ENCODE measurements at places on chromosomes 7 and 10. TPM values are rescaled to one million over a fixed set of nuclear protein-coding genes. Genes with fewer than 3 reads are reported as not detected.
A peak's percentile ranks its signal among the peaks of the same experiment; 100 is the strongest.

DNA sequence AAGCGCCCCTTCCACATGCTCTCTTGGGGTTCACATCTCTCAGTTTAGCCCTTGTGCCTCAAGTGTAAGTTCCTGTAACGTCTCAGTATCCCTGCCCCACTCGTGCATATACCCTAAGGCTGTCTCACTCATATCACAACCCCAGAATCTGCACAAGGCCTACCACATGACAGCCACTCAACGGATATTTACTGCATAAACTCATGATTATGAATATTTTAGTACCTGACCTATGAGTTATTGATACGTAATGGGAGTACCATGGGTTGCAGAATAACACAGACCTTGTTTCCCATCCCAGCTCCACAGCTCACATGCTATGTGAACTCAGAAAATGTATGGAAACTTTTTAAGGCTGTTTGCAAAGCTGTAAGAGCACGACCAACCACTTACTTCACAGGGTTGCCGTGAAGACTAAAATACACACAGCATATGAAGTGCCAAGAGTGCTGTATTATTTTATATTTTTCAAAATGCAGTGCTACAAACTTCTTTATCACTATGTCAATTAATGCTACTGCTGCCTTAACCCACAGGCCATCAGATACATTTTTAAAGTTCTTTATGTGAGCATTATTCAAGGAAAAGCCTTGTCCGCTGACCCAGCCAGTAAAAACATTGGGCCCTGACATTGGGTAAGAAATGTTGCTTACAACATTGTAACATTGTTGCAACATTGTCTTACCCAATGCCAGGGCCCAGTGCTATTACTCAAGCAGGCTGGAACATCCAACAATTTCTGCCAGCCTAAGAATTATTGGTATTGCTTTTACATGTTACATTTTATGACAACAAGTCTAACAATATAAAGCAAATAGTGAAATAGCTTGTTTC lies 97.2 kb downstream of the JAZF1 start:
- no peak overlapping the region for H3K4me3 ChIP-seq
- no peaks in the 10 kb centered on the region for H3K27me3 ChIP-seq
- no peaks in the 10 kb centered on the region for H3K4me1 ChIP-seq
- DNase-seq = no peak
- H3K36me3 ChIP-seq = no peaks in the 10 kb centered on the region

GRCh38 chr7:18831943-18832342 lies 285.5 kb downstream of the TWIST1 start:
- no peaks in the 10 kb centered on the region for H3K27me3 ChIP-seq
- no peaks in the 10 kb centered on the region for H3K4me1 ChIP-seq
- no peaks in the 10 kb centered on the region for H3K36me3 ChIP-seq
- H3K27ac ChIP-seq = no peak overlapping the region

GRCh38 chr7:135109562-135109961 lies 38.3 kb upstream of the TMEM140 start:
- no peaks in the 10 kb centered on the region for H3K4me1 ChIP-seq
- peaks cover 4% of the 10 kb centered on the region for H3K36me3 ChIP-seq
- H3K27ac ChIP-seq = no peak overlapping the region
- no peak for DNase-seq
- H3K4me3 ChIP-seq = no peak overlapping the region
- no peaks in the 10 kb centered on the region for H3K27me3 ChIP-seq

DNA sequence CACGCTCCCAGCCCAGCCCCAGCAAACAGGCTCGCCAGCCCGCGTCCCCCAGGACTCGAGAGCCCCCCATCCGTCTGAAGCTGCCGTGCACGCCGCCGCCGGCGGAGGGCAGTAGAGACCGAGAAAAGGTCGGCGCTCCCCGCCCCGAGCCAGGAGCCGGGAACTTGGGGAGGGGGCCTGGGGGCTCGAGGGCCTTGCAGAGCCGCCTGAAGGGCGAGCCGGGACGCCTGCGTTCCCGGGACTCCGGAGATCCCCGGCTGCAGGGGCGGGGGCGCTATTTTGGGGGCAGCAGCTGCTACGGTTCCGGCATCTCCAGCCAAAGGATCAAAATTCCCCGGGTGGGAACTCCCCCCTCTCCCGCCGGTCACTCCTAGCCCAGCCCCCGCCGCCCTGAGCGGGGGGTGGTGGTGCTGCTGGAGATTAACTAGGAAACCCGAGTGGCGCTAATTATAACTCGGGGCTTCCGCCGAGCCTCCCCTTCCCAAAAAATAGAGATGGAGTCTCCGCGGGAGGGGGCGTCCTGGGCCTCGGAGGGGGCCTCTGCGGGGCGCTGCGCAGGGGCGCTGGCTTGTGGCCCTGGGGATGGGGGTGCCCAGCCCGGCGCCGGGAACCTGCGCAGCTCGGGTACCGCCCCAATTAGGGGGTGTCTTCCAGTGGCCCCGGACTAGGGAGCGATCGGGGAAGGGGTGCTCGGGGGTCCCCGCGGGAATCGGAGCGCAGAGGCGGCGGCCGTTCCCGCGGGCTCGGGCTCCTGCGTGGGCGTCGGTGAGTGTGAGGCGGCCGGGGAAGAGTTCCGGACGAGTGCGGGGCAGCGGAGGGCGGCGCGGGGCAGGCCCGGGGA lies 608 bp downstream of the ACHE start:
- H3K27me3 ChIP-seq = peaks cover 32% of the 10 kb centered on the region
- H3K4me3 ChIP-seq = no peak overlapping the region
- no peak overlapping the region for H3K27ac ChIP-seq
- DNase-seq = peak; percentile 69
- H3K36me3 ChIP-seq = no peaks in the 10 kb centered on the region

Gene FBXL13
- 0.83 TPM for total RNA-seq

DNA sequence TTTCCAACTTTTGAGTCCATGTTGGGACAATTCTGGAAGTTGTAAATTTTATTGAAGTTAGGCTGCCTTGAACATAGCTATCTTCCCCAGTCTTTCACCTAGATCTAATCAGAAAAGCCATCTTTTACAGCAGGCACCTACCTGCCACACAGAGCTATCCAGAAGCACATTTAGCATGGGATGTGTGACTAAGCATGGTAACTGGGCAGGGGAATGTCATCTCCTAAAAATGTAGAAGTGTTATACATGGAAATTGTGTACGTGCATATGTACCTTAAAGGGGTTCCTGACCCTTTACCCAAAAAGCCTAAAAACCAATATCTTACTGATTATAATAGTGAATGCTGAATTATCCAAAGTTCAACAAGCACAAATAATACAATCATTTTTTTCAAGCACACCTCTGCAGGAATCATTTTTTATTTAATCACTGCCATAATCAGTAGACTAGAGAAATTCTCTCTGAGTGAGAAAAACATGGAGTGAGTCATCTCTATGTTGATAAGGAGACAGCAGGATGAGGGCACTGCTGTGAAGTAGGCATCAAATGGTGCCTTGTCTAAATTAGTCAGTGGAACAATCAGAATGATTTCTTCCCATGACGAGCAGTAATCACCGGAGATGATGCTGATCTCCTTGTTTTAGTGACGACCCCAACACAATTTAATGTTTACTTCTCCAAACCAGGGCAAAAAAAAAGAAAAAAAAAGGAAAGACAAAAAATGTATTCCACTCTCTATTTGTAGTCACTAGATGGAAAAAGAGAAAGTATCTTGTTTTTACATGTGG lies 75.9 kb downstream of the SORBS1 start:
- H3K27ac ChIP-seq = peak overlapping the region; percentile 80
- peak; percentile 14 for DNase-seq
- H3K4me3 ChIP-seq = no peak overlapping the region
- no peaks in the 10 kb centered on the region for H3K27me3 ChIP-seq

DNA sequence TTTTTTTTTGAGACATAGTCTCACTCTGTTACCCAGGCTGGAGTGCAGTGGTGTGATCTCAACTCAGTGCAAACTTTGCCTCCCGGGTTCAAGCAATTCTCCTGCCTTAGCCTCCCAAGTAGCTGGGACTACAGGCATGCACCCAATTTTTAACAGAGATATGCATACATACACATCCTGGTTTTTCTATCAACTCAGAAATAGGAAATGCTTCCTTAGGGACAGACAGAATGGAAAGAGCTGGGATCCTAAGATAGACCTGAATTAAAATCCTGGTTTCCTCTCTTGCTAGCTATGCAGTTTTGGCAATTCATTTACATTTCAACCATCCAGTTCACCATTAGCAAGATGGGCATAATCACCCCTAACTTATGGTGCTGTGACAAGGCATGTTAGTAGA lies 347.5 kb downstream of the GPAM start:
- H3K4me3 ChIP-seq = no peak overlapping the region
- no peak overlapping the region for H3K27ac ChIP-seq
- H3K27me3 ChIP-seq = no peaks in the 10 kb centered on the region
- no peaks in the 10 kb centered on the region for H3K36me3 ChIP-seq
- no peak for DNase-seq

DNA sequence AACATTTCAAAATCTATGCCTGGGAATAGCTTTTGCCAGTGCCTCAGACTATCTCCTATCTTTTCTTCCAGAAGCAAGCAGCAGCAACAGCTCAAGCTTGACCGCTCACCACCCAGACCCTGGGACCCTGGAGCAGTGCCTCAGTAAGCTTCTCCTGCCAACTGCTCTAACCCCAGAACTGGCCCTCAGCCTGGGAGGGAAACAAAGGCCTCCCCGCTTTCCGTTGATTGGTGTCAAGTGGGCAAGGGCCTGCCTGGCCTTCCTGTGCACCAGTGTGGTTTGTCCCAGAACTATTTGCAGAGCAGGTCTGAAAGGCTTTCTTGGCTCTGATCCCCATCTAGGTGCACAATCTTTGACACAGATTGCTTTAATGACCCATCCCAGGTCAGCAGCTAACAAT lies 3.3 kb upstream of the ATP6V0A4 start:
- H3K36me3 ChIP-seq = no peaks in the 10 kb centered on the region
- no peak overlapping the region for H3K27ac ChIP-seq
- peaks cover 2% of the 10 kb centered on the region for H3K27me3 ChIP-seq
- no peak for DNase-seq
- peaks cover 6% of the 10 kb centered on the region for H3K4me1 ChIP-seq

DNA sequence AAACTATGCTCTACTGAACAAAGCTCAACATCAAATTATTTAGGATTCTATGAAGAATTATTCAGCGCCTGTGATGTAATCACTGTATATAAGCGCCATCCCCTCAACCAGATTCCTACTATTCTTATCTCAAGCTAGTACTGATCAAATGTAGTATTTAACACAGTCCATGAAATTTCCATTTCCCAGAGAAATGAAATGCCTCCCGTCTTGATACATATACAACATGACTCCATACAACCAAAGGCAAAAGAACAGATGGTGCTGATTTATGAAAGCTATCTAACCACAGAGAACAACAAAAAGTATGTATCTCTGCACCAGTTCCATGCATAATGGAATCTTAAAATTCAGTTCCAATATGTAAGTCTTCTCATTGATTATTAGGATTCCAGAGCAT lies 406.1 kb downstream of the PARD3 start:
- no peaks in the 10 kb centered on the region for H3K27me3 ChIP-seq
- no peaks in the 10 kb centered on the region for H3K36me3 ChIP-seq
- DNase-seq = no peak
- no peak overlapping the region for H3K27ac ChIP-seq

Gene HSPA12A
- 0.74 TPM for total RNA-seq

DNA sequence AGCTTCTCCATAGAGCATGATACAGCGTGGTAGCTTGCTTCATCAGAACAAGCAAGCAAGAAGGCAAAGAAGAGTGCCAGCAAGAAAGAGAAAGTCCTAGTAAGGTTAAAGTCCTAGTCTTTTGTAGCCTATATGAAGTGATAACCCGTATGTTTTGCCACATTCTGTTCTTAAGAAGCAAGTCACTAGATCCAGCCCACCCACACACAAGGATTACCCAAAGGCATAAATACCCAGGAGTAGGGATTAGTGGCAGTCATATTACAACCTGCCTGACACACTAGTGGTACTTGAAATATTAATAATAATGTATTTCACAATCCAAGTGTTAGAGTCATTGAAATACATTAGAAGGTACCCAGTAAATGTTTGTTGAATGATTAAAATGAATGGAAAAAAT lies 285.5 kb downstream of the HPSE2 start:
- no peak for DNase-seq
- H3K4me1 ChIP-seq = no peaks in the 10 kb centered on the region
- no peaks in the 10 kb centered on the region for H3K36me3 ChIP-seq
- H3K27me3 ChIP-seq = no peaks in the 10 kb centered on the region
